ENCODE measurements at places on chromosomes 5 and 9.
A peak's percentile ranks its signal among the peaks of the same experiment; 100 is the strongest.

DNA sequence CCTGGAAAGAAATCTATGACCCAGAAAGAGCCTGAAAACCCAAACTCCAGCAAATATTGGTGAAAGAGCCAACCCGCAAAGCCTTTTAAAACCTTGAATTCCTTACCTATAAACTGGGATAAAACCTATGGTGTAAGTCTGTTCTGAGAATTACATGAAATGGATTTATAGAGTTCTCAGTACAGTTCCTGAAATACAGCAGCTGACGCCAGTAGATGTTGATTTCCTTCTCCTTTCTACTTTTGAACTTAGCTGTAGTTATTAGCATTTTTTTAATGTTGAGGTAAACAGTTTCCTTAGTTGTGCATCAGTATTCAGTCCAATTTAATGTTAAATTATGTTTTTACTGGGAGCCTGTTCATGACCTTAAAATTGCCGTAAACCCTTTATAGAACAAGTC lies 3.7 kb downstream of the SPIN1 start:
- DNase-seq: no peak

DNA sequence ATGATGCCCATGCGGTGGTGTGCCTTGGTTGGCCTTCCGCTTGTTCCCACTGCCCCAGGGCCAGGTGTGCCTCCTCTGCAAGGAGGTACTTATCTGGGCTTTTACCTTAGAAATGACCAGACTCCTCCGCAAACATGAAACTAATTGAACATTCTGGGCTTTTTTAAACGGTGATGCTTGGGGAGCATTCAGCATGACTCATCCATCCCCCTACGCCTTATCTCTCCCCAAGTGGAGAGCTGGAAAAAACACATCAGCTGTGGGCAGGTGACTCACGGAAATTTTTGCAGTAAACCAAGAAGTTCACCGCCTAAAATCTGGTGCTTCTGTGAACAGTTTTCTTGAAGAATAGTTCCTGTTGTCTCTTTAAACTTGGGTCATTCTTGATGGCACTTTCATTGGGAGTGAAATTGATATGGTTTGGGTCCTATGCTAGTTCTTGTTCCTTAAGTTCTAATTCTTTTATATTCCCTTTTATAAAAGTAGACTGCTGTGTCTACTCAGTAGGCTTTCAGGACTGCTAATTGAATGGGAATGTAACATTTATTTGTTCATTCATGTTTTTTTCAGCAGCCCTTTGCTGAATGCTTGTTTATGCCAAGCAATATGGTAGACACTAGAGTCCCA lies 39.6 kb downstream of the SFXN1 start:
- DNase-seq: no peak

DNA sequence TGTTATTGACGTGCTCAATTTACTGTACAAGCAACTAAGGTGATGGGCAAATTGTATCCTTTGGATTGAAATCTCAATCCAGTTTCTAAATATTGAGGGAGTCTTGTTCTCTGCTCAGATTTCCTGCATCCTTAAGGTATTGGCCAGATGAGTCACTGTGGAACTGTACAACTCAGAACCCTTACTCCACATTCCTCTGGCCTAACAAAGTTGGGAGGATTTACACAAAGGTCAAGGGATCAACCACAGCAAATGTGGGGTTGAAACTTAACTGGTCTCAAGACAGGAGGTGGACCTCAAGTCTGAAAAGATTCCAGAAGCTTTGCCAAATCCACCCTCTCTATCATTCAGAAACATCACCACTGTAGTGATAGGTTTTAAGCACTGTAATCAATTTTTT lies 81.5 kb upstream of the AGXT2 start:
- DNase-seq: no peak

GRCh38 chr5:98489021-98489420 lies 284.4 kb upstream of the RGMB start:
- DNase-seq: no peak

GRCh38 chr5:154444556-154445421 lies 1.0 kb upstream of the SAP30L start:
- peak; percentile 8 for DNase-seq

DNA sequence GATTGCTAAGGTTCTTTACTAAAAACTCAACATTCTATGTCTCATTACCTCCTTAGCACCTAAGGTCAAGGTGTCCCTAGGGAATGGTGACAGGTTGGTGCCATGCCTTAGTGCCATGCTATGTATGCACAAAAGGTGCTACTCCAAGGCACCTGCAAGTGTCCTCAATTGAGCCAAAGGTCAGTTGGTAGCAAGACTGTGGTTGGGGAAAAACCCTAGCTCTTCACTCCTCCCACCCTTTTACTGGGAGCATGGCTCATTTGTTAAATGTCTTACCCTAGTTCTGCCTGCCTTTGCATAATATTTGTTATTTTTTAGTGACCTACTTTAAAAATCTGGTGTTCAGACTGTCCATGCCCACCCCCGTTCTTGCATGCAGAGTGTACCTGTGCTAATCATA lies 17.0 kb downstream of the ACO1 start:
- DNase-seq: no peak

DNA sequence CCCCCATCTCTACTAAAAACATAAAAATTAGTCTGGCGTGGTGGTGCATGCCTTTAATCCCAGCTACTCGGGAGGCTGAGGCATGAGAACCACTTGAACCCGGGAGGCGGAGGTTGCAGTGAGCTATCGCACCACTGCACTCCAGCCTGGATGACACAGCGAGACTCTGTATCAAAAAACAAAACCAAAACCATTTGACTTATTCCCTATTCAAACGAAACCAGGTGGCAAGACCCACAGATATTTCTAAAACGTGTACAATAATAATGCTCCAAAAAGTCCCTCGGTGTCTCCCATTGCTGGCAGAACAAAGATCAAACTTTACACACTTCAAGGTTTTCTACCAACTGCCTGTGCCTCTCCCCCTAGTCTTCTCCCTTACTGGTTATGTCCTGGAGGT lies 29.8 kb downstream of the HMGCR start:
- DNase-seq: no peak

DNA sequence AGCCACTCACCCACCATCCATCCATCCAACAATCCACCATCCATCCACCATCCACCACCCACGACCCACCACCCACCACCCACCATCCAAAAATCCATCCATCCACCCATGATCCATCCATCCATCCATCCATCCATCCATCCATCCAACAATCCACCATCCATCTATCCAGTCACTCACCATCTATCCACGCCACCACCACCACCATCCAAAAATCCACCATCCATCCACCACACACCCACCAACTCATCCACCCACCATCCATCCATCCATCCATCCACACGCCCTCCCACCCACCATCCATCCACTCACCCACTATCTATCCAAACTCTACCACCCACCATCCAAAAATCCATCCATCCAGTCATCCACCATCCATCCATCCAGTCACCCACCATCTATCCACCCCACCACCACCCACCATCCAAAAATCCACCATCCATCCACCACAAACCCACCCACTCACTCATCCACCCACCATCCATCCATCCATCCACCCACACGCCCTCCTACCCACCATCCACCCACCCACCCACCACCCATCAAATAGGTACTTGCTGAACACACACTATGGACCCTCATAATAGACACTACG lies 9.0 kb downstream of the DPH7 start:
- no peak for DNase-seq

DNA sequence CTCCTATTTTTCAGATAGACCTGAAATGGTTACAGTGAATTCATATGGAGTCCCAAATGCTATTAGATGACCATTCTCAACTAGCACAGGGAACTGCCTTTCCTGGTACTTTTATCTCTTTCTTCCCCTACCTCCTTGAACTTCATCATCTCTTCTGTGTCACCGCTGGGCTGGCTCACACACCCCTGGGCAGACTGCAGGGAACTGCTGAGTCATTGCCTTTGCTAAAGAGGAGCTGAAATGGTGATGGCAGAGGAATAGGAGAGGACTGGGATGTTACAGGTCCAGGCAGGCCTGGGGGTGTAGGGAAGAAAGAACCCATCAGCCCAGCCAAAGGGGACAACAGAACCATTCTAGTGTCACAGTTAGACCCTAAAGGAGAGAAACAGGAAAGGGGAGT lies 322.3 kb downstream of the ASTN2 start:
- no peak for DNase-seq

GRCh38 chr9:87479801-87480201 lies 17.9 kb upstream of the DAPK1 start:
- no peak for DNase-seq

GRCh38 chr9:136921307-136921706 lies 23.2 kb downstream of the FBXW5 start:
- DNase-seq: no peak

DNA sequence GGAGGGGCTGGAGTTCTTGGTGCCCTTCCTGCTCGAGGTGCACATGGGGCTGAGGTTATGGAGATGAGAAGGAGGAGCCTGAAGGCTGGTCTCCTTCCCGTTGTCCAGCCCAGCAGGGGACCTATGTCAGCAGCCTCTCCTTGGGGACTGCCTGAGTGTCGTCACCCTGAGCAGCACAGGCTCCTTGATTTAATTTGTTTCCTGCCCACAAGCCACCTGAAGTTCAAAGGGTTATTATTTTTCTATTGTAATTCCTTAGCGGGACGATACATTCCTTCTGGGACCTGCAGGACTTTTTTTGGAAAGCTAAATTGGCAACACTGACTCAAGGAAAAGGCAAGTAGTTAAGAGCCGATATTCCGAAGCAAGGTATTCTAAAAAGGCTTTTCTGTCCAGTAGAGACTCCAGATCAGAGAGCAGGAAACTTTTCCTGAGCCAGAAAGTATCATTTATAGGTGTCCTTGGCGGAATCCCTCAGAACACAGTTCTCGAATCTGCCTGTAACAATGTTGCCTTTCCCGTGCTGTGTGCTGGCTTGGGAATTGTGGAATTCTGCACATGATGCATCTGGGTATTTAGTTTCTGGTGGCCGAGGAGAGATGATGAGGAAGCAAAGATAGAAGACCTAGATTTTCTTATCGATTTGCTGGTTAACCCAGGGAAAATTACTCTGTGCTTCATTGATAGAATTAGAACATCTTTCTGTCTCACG lies 55.4 kb downstream of the ARHGAP26 start:
- DNase-seq: no peak

DNA sequence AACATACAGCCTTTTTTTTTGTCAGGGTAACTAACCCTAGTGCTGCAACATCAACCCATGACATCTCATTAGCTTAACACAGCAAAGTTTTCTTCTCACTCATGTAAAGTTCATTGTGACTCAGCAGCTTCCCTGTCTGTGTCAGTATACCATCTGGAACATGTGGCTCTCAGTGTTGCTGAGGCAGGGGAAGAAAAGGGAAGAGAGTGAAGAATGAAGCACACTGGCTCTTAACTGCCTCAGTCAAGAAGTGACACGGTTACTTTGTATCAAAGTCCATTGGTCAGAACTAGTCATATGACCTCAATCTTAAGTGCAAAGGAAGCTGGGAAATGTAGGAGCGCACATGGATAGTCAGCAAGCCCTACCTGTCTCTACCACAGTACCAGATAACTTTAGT lies 185.0 kb upstream of the ELL2 start:
- DNase-seq: no peak
